ENCODE measurements at places on chromosomes 13 and 19.

DNA sequence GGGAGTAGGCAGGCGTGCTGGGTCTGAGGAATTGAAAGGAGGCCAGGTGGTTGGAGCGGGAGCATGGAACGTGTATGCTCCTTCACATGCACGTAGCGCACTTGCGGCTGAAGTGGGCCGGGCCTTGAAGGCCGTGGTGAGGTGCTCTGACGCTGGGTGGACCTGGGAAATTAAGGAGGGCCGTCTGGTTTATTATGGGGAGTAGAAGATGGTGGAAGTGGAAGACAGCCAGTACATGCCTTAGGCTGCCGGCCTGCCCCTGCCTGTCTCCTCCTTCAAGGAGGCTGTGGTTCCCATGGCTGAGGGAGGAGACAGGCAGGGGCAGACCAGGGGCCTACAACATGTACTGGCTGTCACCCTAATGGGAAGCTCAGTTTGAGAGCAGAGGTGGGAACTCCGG, 23.9 kb downstream of the GATAD2A start:
- no peak for DNase-seq

GRCh38 chr13:112452380-112453206, 76.4 kb downstream of the SPACA7 start:
- DNase-seq: no peak

DNA sequence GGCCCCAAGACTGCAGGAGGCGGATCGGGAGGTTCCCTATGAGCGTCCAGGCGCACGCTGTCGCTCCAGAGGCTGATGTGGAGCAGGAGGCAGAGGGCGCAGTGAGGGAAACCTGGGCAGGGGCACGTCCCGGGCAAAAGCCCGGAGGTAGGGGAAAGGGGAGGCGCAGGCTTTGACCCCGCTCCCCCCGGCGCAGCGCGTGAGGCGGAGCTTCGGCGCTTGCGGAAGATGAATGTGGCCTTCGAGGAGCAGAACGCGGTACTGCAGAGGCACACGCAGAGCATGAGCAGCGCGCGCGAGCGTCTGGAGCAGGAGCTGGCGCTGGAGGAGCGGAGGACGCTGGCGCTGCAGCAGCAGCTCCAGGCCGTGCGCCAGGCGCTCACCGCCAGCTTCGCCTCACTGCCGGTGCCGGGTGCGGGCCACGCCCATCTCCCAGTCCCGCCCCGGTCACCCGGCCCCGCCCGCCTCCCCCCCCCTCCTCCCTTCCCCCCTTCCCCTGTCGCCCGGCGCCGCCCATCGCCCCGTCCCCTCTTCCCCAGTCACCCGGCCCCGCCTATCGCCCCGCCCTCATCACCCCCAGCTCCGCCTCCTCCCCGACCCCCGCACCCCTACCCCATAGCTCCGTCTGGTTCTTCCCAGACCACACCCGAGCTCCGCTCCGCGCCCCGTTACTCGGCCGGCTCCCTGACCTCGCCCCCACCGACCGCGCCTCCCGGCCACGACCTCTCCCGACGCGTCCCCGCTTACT, 4.1 kb downstream of the HMG20B start:
- DNase-seq: no peak

DNA sequence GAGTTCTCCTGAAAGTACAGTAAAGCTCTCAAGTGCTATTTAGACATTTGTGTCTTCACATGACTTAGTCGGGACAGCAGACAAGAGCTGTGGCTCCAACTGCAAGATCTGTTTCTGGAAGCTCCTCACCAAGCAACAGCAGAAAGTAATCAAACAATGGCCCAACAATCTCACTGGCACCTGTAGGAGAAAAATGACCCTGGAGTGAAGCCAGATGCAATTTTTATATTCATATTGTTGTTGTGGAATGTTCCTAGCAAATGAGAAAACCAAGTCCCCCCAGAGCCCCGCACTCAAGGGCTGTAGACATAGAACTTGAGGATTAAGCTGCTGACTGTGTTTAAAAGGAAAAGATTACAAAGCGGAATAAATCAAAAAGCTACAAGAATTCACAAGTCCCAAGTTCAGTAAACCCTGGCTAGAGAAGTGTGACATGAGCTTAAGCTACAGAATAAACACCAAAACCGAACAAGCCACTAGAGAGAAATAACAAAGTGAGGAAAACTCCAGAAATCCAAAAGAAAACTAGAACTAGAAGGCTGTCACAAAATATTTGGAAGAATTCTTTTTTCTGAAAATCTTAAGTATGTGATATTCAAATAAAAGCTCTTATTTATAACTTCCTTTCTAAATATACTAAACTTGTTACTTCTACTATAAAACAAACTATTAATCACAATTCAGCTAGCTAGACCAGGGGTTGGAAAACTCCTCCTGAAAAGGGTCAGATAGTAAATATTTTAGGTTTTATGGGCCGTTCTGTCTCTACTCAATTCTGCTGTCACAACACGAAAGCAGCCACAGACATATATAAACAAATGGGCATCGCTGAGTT, 454.5 kb downstream of the SUCLA2 start:
- no peak for DNase-seq

- DNase-seq: no peak
Measured at GRCh38 chr19:7582446-7582845, 13.2 kb upstream of the CAMSAP3 start.

DNA sequence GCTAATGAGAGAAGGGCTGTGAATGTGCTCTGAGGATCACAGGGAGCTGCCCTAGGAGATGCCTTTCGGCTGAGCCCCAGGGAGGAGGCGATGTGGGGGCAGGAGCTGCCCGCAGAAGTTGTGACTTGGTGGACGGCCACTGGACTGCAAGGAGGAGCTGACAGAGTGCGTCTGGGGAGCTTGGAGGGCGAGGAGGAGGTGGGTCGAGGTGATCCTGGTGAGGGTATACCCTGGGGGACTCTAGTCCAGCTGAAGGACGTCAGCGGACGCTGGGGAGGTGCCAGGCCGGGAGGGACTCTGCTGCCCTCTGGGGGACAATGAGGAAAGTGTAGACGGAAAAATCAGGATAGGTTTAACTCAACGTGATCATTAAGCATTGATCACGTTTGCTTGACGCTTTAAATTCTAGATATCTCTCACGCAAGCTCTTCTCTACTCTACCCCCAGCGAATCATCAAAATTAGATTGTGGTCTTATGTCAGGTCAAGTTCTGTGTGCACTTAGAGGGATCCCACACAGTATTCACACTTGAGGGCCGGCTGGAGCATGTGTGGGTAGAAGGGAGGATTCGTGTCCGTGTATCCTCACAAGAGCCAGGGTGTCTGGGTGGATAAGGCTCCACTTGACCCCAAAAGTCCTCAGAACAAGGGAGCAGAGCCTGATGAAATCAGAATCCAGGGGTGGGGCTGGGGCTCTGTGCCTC, 3.3 kb upstream of the CEACAM7 start:
- DNase-seq: peak; percentile 66

- DNase-seq: no peak
Measured at GRCh38 chr19:46173886-46174480, 25.9 kb downstream of the IGFL2 start.

- DNase-seq: peak; percentile 93
Measured at GRCh38 chr19:2385053-2385721, 25.1 kb downstream of the TMPRSS9 start.

DNA sequence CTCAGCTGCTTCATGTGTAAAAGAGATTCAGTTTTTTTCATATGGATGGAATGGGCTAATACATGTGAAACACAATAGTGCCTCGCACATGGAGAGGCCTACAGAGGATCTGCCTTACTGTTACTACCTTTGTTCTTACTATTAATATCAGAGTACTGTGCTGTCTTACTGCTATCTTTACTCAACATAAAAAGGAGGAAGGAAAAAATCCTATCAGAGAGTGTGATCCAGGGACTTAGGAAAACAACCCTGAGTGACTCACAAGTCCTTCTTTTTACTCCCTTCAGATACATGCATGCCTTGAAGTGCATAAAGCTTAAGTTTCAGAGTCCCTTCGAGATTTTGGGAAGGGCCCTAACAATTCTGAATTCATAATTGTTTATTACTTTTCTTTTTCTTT, 136.8 kb downstream of the TBC1D4 start:
- no peak for DNase-seq

DNA sequence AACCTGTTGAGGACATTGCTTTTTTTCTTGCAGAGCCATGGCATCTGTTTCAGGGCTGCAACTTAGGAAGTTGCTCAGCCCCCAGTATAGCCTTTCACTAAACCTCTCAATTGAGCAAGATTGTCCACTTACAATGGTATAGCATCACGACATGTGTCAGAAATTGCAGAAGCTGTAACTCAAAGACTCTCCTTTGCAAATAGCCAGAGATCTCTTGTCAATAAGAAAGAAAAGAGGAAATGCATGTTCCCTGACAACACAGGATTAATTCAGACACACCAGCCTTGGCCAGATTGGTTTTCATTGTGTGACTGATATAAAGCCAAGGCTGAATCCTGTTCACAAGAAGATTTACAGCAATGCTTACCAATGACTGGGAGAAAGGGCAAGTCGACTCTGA, 38.7 kb upstream of the CYSLTR2 start:
- DNase-seq: no peak

DNA sequence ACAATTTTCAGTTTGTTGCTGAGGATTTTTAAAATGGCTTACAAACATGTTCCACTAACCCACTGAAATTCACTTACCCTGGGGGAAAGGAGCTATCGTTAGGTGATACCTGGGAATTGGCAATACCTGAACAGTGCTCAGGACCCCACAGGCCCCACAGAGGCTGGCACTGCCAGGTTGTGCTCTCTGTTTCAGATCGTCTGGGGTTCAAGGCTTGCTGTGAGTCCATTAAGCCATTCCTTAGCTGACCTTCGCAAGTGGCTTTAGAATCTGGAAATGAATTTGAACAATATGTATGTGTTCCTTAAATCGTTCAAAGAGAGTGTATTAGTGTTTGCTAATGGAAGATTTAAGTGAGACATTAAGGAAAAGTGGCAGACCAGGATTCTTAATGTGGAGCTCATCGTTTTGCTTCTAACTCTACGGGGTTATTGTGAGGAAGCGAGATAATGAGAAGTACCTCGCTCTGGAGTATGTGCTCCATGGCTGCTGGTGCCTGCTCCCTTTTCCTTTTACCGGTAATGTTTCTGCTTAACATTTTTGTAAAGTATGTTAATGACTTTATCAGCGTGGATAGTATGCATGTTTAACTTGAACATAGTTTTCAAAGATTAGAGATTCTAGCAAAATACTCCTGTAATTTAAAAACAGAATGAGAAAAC, 13.6 kb downstream of the KLF5 start:
- DNase-seq: no peak

GRCh38 chr19:35040826-35041547, 534 bp upstream of the HPN start:
- no peak for DNase-seq

GRCh38 chr19:30450835-30451321, 78.7 kb downstream of the ZNF536 start:
- DNase-seq: no peak

GRCh38 chr19:15195371-15196334, 5.1 kb downstream of the NOTCH3 start:
- DNase-seq: peak; percentile 67

DNA sequence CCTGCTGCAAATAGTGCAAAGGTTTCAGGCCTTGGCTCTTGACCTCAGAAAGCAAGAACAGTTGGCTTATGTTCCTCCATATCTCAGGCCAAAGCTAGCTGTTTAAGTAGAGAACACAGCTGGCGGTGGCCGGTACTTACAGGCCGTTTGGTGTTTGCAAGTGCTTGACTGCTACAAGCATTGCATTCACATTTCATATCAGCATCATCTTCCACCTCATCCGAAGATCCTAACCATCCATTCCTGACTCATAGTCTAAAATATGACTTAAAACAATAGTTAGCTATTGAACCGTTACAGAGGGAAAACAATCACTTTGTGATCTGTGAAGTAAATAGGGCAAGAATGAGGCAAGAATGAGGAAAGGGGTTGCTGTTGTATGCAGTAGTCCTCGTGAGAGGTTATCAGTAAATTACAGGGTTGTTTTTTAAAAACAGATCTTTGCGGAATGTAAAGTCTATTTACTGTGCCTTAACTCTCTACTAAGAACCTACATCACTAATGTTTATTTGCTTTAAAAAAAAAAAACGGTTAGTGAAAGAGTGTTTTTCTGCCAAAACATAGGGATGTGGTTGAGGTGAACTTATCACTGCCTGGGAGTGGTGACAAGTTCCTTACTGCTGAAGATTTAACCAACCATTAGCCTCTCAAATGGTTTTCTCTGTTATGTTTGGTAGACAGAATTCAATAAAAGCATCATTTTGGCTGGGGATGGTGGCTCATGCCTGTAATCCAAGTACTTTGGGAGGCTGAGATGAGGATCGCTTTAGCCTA, 21.6 kb upstream of the WDR88 start:
- DNase-seq: no peak

GRCh38 chr19:6409346-6409745, 15.3 kb downstream of the KHSRP start:
- no peak for DNase-seq

- no peak for DNase-seq
Measured at GRCh38 chr19:8398311-8398771, 8.2 kb downstream of the RAB11B start.

DNA sequence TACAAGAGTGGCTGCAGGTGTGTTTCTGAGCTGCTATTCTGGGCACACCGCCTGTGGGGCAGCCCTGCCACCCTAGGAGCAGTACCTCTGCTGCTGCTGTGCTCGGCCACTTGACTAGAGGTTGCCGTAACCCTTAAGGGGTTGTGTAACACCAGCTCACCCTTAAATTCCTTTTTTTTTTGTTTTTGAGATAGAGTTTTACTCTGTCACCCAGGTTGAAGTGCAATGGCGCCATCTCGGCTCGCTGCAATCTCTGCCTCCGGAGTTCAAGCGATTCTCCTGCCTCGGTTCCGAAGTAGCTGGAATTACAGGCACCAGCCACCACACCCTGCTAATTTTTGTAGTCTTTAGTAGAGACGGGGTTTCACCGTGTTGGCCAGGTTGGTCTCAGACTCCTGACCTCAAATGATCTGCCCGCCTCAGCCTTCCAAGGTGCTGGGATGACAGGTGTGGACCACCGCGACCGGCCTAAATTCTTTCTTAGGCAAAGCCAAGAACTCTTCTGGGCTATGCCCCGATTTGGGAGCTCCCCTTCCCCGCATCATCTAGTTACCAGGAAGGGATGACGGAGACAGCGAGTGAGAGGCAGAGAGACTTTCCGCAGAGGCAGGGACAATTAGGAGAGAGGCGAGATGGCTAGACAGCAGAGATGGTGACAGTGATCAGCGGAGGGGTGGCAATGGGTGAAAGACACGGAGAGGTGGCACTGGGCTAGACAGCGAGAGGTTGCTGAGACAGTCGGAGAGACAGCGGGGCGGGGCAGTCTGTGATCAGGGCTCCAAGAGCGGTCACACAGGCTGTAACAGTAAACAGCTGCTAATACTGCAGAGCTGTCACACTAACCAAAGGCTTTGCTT, 4.4 kb upstream of the LILRA5 start:
- DNase-seq: no peak

Measured in HEK293T (cell line).